ENCODE measurements at places on chromosomes 11 and 22.

GRCh38 chr11:1772270-1773130 lies 8.8 kb upstream of the CTSD start:
- no peak for DNase-seq

DNA sequence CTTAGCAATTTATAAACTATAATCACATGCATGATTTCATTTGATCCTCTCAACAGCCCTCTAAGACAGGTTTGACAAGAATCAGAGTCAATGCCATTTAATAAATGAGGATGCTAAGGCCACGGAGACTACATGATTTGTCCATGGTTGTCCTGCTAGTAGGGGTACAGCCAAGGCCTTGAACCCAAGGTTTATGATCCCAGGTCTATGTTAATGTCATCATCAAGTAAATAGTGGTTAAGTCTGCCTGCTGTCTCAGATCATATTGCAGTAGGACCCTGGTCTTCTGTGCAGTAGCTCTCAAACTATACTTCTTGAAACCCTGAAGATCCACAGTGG lies 17.7 kb upstream of the SYTL2 start:
- DNase-seq, result no peak

DNA sequence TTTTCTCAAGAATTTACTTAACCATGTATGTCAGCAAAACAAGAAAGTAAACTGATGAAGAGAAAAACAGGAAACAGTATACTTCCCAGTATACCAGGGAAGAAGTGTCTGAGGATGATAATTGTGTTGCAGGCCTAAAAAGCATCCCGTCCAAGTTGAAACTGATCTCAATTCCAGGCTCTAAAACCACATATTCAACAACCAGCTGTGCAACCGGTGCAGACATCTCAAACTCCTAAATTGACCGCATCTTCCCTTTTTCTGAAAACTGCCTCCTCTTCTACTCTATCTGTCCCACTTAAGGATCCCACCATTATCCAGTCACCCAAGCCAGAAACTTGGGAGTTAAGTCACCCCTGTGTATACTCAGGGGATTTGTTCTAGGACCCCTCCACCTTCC lies 47.2 kb downstream of the CCDC83 start:
- DNase-seq, result no peak

DNA sequence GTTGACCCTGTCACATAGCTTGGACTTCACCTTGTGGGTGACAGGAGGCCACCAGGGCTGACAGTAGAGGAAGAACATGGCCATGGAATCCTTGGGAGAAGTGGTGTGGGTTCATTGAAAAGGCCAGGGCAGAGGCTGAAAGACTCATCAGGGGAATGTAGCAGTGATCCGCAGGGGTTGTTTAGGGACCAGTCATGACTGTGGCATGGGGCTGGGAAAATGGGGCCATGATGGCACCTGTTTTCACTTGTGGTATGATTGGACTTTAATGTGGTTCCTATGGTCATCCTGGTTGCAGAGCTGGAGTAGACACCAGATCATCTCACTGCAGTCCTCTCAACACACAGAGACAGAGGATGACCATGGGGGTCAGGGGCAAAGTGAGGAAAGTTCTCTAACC lies 66.7 kb upstream of the MYEOV start:
- DNase-seq, result no peak
